Left renal pelvis (tissue), 4 donors: ENCODE measurements at places on chromosomes 11 and 22. TPM values are rescaled to one million over a fixed set of nuclear protein-coding genes. Genes with fewer than 3 reads are reported as not detected.
A peak's percentile ranks its signal among the peaks of the same experiment; 100 is the strongest.

OR52A5 gene
- not detected for polyA plus RNA-seq

DNA sequence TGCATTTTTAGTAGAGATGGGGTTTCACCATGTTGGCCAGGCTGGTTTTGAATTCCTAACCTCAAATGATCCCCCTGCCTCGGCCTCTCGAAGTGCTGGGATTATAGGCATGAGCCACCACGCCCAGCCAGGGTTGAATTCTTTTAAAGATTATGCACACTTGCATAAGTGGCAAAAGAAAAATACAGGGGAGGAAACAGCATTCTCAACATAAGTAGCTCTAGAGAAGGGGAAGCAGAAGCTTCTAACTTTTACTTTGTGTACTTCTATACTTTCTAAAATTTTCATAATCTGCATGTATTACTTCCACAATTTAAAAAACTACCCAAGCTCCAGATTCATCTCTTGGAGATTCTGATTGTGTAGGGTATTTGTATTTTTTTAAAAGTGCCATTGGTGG lies 108.0 kb downstream of the SLC1A2 start:
- no peak for DNase-seq

DNA sequence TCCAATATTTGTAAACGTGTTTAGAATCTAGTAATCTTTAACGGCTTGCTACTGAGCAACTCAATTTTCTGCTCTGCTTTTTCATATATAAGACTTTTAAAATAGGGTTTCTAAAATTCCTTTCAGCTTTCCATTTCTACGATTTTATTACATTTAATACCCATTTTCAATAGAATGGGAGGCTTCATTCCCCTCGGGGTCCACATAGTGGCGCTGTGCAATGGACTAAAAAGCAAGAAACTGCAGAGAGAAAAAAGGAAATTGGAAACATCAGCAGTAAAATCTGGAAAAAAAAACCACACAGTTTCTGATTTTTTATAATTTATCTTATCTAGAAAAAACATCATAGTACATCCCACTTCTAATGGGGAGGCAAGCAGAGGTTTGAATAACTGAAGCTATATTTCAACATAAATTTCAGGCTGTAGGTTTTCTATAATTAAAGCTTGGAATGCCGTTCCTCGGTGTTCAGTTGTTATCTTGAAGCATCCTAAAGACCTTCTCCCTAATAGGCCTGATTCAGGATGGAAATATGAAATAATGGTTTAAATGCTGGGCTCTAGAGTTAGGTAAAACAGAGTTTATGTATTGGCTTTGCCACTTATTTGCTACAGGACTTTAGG lies 18.7 kb upstream of the JHY start:
- DNase-seq = no peak

DNA sequence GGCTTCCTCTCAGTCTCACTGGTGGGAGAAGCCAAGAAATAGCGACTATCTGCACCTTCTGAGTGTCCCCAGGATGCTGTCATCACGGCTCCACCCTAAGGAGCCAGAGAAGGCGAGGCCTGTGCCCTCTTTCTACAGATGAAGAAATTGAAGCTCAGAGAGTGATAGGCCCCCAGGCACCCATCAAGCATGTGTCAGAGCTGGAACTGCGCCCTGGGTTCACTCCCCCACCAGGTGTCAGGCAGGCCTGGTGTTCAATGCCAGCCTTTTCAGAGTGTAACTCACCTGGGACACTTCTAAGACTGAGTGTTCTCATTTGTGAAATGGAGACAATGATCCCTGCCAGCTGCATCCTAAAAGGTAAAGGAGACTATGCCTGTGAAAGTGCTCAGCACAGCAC lies 127.3 kb upstream of the SEZ6L start:
- DNase-seq = no peak

DNA sequence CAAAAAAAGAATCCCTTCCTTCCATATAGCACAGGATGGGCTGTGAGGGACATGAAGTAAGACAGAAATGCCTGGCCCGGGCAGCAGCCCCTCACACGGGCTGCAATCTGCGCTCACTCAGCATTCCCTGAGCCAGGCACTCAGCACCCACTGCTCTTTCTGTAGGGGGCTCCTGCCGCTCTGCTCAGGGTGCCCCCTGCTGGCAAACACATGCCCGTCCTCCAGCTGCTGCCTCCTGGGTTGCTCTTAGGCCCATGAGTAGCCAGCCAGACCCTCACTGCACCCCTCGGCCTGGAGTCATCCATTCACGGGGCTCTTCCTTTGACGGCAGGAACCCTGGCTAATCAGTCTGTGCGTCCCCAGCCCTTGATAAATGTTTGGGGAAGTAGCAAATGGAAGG lies 6.9 kb downstream of the MCAT start:
- DNase-seq = no peak

DNA sequence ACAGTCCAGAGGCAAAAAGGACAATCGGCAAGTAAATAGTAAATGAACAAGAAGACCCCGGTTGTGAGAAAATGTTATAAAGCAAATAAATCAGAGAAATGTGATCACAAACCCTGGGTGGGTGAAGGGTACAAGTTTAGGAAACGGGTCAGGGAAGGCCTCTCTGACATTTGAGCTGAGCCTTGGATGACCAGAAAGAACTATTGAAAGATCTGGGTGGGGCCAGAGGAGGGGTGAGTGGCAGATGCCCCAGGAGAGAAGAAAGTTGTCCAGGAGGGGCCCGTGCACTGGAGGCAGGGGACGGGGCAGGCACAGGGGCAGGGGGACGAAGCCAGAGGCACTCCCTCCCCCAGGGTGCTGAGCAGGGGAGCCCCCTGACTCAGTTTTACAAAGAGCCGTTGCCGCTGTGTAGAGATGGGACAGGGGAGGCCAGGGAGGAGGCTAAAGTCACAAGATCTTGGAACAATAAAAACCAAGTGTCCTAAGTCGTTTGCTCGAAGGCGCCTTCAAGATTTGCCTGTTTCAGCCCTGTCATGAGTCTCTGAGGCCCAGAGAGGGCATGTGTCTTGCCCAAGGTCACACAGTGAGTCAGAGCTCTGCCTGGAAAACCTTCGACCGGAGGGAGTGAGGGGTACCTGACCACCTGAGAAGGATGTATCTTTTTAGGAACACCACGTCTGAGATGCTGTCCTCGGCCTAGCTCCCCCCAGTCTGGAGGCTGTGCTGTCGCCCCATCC lies 10.8 kb upstream of the PDGFB start:
- DNase-seq = no peak

GRCh38 chr11:86062719-86063118 lies 6.2 kb downstream of the PICALM start:
- DNase-seq = no peak

DNA sequence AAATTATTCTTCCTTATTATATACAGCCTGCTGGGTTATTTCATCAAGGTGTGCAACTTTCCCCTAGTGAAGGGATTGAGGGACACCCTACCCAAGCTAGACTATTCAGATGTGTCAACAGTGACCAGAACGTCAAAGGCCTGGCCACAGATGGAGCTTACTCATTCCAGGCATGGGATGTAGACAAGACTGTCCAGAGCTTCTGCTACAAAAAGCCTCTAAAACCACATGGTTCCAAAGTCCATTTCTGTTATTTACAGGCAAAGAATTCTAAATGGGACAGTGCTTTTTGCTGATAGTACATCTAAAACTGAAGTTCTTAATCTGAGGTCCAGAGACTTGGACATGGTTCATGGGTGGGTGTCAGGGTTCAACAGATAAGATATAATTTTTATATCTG lies 9.7 kb upstream of the SMCO4 start:
- no peak for DNase-seq

GAB4 gene
- not detected for polyA plus RNA-seq

LIF gene
- 2.0 TPM for polyA plus RNA-seq

- DNase-seq = no peak
Measured at GRCh38 chr22:20118300-20119020, 1.4 kb upstream of the TRMT2A start.

GRIK4 gene
- polyA plus RNA-seq = 0.95 TPM

TRIM51 gene
- not detected for polyA plus RNA-seq

GRCh38 chr11:14036469-14036868 lies 73.9 kb downstream of the SPON1 start:
- DNase-seq = no peak

DNA sequence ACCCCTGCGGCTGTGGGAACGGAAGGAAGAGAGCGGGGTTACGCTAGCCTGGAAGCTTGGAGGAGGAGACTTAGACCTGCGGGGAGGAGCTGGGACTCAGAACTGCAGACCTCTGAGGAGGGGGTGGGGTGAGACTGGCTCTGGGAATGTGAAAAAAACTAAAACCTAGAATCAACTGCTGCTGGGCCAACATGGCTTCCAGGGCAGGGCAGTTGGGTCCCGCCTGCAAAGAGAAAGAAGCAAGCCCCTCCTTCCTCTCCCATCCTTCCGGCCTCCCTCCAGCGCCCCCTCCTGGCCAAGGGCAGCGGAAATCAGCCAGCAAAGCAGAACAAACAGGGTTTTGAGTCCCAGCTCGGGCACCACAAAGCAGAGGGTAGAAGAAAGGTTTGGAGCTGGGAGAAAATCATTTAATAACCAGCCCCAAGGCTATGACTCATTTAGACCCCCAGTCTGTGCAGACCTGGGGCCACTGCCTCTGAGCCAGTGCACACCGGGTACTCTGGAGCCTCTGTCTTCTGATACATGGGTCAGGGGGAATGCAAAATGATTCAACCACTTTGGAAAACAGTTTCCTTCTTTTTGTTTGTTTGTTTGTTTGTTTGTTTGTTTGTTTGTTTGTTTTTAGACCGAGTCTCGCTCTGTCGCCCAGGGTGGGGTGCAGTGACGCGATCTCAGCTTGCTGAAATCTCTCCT lies 7.3 kb upstream of the NCF4 start:
- DNase-seq = peak; percentile 35

GRCh38 chr11:1924181-1924580 lies 4.7 kb downstream of the TNNT3 start:
- DNase-seq = no peak

GRCh38 chr22:50607659-50608020 lies 7.0 kb downstream of the MAPK8IP2 start:
- no peak for DNase-seq

- DNase-seq = peak; percentile 53
Measured at GRCh38 chr11:16820324-16821092, 82.1 kb downstream of the C11orf58 start.

FGF3 gene
- not detected for polyA plus RNA-seq

CCDC188 gene
- 1.4 TPM for polyA plus RNA-seq

DRD2 gene
- 0.91 TPM for polyA plus RNA-seq

OR5D16 gene
- not detected for polyA plus RNA-seq

DNA sequence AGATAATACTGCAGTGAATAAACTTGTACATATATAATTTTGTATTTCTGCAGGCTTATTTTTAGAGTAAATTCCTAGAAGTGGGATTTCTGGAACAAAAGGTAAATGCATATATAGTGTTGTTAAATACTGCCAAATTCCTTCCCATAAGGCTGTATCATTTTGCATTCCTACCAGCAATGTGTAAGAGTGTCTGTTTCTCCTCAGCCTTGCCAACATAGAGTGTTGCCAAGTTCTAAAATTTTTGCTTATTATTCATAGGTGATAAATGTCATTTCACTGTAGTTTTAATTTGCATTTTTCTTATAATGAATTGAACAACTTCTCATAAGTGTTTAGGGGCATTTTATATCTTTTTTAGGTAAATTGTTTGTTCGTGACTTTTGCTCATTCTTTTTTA lies 174.2 kb upstream of the ZBED5 start:
- DNase-seq = no peak

DNA sequence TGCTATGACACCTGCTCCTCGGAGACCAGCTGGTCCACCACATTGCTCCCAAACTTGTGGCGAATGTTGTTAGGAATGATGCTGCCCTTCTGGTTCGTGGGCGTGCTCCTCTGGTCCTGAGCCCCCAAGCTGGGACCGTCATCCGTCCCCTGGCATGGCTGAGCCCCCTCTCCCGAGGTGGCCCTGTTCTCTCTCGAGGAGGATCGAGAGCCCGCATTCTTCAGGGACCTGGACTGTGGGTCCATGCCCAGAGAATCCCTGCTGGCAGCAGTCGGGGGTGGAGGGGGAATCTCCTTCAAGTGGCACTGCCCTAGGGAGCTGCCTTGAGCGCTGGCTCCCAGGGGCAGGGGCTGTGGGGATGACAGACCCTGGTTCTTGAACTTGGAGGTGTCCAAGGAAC lies 17.4 kb downstream of the TST start:
- DNase-seq = no peak

- DNase-seq = no peak
Measured at GRCh38 chr11:18312663-18313420, 9.1 kb downstream of the HPS5 start.

SOX10 gene
- 2.6 TPM for polyA plus RNA-seq

- DNase-seq = no peak
Measured at GRCh38 chr22:40660730-40661129, 18.6 kb upstream of the MCHR1 start.

DNA sequence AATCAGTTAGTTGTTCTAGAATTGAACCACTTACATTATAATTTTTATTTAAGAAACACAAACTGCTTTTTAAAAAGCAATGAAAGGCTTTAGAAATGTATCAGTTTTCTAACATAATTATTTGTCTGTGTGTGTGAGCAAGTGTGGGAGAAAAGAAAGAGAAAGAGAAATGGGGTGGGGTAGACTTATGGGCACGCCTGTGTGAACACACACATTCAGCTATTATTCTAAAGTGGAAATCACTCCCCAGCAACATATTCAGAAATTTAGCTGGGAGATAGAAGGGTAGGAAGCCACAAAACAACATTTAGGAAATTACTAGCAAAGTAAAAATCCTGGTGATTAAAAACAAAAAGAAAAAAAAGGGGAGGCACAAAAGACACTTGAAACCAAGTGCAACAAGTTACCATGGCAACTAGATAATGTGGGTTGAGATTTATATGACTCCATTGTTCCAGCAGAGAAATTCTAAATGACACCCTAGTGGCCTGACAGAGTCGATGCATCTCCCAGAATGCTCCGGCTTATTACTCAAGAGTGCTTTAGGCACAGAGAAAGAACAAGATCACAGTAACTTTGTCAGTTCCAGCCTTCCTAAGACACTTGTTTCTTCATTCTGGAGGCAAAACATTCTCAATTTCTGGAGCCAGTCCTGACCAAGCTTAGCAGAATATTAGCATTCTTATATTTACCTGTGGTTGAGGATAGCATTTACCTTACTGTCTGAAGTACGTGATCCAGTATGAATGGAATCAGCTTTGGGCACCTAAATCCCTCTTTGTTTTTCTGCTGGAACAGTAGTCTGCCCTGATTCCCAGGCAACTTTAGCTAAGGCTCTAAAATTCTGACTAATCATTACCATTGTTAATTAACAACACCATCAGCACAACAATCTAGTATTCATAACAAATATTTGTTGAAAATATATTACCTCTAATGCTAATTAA lies 444.4 kb downstream of the DLG2 start:
- DNase-seq = peak; percentile 10

GGTLC2 gene
- 0.24 TPM for polyA plus RNA-seq

- DNase-seq = peak; percentile 48
Measured at GRCh38 chr11:33500861-33501479, 199.7 kb downstream of the C11orf91 start.
